Endodermal cell (in vitro differentiated cells): ENCODE measurements at places on chromosomes 11 and 22.
A peak's percentile ranks its signal among the peaks of the same experiment; 100 is the strongest.

- DNase-seq, result no peak
These were observed 1.3 kb upstream of the UBE4A start for GRCh38 chr11:118358071-118358470.

DNA sequence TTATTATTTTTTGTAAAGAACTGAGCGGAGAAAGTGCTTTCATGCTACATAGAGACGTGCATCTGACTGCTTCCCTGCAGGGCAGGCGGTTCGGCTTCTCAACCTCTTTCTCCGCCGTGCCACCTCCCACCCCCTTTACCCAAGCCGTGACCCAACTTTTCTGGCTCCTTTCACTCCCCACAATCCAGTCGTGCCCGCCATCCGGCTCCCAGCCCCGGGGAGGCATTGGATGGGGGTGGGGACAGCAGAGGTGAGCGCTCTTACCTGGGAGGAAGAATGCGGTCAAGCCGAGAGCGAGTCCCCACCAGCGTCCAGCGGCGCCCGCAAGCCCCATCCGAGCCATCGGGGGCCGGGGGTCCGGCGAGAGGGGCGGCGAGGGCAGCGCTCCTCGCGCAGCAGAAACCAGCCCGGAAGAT lies 781 bp downstream of the NECTIN1 start:
- peak; percentile 73 for DNase-seq

DNA sequence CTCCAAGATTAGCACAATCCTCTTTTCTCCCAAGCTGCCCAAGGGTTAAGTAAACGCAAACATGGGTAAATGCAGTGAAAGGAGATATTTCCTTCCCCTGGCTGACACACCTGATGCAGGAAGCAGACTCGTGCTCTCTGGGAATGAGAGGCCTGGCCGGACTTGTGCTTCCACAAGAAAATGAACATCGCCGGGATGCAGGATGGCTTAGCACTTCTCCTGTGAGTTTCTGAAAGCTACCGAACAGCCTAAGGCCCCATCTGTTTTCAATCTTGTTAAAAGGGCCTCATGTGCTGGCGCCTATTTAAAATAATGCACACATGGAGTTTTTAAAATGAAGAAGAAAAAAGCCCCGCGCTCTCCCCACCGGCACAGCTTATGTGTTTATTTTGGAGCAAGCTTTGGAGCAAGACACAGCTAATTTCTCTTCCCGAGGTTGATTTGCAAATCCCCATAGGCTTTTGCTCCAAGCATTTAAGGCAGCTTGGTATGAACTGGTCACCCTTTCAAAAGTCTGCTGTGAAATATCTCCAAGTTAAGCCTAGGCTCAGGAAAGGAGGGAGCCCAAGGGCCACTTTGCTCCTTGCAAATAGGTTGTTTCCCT lies 100.9 kb downstream of the SYN3 start:
- DNase-seq, result no peak

DNA sequence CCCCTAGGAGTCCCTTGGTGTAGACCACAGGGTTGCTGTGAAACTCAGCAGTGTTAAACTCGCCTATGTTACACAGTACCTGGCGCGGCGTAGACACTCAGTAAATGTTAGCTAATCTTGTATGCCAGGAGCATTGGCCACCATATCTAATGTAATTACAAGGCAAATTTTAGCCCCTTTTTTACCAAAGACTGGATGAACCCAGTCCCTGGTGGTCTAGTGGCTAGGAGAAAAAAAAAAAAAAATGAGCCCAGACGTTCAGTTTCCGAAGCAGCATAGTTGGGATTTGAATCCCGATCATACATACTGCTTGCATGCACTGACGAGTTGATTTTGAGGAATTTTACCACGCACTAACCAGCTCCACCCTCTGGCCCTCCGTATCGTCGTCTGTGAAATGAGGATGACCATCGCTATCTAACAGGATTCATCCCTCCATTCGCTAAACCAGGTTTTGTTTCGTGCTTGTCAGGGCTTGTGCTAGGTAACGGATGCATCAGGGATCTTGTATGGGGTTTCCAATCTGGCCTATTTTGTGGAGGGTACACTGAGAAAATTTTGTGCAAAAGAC lies 688 bp downstream of the PTS start:
- no peak for DNase-seq

DNA sequence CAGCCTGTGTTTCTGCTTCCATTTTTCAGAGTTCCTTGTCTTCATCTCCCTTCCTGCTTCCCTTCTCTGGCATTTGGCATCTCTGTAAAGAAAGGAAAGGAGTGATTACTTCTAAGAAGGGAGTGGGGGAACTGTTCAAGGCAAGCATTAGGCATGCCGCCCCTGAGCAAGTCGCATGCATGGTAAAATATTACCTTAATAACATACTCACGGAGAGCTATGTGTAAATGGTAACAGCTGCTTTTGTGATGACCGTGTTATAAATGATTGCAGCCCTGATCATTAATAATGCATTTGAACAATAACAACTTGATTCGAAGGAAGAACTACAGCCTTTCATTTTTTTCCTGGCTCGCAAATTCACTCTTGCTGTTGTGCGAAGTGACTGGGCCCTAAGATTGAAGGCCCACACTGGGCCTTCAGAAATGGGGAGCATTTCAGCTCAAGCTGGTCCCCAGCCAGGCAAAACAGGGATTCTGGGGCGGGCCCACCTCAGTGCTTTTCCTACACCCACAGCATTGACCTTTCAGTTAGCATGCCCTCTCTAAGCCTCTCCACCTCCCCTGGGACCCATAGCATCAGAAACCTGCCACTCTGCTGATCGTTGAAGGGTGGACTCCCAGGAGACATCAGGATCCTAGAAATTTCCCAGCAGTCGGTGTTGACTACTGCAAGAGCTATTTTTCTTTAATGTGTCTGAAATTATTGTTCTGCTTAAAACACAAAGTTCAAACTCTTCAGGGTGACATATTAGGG lies 263.0 kb upstream of the CADM1 start:
- no peak for DNase-seq
